Aorta (tissue), 5 donors: ENCODE measurements at places on chromosomes 2 and 18.

DNA sequence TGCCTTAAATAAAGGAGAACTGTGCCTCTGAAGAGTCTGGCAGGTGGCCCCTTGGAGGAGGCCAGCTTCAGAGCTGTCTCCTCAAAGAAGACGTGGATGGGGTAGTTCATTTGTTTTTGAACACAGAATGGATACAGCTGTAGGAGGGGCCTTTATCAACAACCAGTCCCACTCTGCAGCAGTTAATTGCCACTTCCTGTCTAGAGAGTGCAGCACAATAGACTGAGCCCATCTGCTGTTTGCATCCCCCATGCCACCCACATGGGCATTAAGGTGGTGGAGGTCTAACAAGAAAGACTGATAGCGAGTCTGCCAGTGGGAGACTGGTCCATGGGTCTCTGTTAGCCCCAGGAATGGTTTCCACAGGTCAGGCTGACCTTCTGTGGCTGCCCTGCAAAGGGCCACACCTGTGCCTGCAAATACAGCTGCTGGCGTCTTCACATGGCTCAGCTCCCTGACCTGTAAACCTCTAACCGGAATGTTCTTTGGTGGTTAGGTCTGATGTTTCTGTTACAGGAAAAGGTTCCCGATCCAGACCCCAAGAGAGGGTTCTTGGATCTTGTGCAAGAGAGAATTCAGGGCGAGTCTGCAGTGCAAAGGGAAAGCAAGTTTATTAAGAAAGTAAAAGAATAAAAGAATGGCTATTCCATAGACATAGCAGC lies 153.3 kb upstream of the ITGA6 start:
- no peak for DNase-seq

DNA sequence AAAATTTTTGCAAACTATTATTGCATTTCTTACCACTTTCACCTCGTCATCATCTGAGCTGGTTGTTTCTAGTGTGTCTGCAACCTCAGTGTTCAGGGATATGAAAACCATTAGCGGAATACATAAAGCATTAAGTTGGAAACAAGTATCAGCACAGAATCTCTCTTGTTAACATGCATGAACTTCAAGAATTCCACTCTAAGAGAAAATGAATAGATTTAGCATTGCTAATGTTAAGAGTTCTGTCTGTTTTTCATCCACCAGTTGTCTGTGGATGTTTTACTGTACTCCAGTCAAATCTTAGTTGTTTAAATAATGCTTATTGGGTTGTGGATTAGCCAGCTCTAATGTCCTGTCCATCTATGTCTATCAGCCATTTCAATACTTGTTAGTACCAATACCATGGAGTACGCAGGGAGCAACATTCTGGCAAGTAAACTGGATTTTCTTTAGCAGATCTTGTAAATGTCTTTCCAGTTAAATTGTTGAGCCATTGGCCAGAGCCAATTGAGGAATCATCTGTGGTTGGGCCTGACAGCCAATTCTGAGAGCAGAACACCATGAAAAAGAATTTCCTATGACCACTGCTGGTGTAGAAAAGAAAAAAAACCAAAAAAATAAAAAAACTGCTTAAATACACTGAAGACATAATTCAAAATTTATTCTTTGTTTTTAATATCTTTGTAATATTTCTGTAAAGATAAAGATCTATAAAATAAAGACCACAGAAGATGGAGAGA lies 82.5 kb downstream of the SLC8A1 start:
- no peak for DNase-seq

GRCh38 chr2:1448009-1448408 lies 34.7 kb downstream of the TPO start:
- no peak for DNase-seq

- no peak for DNase-seq
These were observed 73.5 kb downstream of the MDH1 start for GRCh38 chr2:63662028-63662804.

DNA sequence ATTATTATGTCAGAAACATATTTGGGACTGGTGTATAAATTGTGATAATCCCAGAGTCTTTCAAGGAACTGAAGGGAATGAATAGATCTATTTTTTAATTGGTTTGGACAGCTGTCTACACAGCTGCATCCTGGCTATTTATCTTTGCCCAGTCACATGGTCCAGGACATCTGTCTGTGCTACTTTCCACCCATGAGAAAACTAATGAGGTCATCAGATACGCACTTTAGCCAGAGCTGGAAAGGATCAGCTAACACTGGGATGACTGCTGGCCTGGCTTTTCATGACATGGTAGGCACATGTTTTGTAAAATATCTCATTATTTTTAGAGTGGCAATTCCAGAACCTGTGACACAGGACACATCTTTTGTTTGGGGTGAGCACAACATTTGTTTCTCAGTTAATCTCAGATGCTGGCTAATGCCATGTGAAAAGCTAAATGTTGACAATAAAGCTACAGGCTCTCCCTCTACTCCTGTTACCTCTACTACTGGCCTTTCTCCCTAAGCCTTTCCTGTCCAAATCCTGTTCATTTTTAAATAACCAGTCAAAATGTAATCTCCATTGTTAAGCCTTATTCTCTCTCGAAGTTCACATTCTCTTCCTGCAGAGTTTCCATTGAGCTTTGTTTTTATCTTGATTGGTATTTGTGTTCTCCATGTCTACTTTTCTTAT lies 500.7 kb downstream of the RIT2 start:
- no peak for DNase-seq

DNA sequence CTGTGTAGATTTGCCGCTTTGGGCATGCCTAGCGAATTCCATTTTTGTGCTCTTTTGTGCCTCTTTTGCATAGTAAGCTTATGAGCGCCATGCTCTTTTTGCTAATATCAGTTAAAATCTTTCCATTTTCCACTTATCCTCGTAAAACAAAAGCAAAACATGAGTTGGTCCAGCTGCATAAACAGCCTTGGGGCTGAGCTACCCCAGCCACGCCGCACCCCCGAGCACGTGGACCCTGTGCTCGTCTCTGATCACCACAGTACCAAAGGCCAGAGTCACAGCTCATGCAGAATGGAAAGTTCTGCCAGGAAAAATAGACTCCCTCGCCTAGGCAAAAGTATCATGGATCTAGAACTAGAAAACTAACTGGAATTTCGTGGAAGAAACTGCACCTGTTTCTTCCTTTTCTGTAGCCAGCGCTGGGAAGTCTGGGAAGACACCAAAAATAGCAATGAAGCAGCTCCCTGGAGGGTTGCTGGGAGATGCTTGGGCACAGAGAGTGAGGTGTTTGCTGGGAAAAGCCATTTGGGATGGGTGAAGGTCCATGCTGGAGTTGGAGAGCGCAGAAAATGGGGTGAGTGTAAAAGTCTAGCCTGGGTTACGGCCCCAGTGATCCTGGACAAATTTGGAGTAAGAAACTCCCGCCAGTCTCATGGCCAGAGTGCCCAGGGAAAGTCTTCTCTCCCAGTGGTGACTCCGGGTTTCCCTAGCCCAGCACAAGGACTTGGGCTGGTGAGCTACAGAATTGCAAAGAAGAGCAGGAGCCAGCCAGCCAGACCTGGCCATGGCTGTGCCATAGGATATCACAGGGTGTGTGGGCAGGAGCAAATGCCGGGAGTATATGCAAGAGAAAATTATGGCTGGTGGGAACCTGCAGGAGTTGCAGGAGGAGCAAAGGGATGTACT lies 218.4 kb downstream of the GBX2 start:
- DNase-seq: peak; percentile 34

- DNase-seq: no peak
These were observed 162.0 kb upstream of the MC4R start for GRCh38 chr18:60534538-60534937.

- DNase-seq: no peak
These were observed 130.9 kb downstream of the NCOA1 start for GRCh38 chr2:24621779-24622538.

DNA sequence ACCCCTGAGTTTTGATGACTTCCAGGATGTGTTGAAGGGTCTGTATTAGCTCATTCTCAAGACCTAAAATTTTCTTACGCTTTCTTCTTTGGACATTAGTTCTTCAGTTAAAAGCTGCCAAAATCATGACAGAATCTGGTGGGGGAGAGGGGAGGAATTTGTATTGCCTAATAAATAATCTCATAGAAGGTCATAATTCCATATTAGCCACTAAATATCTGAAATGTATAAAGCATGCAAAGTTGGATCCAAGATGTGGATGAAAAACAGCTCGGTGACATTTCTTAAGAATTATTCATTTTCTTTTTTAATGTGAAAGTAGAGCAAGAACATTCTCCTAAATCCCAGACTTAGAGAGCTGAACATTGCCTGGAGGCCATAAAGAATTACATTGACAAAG lies 120.1 kb downstream of the MMADHC start:
- DNase-seq: no peak

DNA sequence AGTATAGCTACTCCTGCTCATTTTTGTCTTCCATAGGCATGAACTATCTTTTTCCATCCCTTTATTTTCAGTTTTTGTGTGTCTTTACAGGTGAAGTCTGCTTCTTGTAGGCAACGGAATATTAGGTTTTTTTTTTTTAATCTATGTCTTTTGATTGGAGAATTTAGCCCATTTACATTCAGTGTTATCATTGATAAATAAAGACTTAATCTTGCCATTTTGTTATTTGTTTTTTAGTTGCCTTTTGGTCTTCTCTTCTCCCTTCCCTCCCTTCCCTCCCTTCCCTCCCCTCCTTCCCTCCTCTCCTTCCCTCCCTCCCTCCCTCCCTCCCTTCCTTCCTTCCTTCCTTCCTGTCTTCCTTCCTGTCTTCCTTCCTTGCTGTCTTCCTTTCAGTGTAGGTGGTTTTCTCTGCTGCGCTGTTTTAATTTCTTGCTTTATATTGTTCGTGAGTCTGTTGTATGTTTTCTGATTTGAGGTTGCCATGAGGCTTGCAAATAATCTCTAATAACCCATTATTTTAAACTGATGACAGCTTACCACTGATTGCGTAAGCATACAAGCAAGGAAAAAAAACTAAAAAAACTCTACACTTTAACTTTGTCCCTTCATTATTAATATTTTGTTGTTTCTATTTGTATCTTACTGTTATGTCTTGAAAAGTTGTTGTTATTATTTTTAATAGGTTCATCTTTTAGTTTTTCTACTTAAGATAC lies 353.8 kb downstream of the PARD3B start:
- DNase-seq: no peak

DNA sequence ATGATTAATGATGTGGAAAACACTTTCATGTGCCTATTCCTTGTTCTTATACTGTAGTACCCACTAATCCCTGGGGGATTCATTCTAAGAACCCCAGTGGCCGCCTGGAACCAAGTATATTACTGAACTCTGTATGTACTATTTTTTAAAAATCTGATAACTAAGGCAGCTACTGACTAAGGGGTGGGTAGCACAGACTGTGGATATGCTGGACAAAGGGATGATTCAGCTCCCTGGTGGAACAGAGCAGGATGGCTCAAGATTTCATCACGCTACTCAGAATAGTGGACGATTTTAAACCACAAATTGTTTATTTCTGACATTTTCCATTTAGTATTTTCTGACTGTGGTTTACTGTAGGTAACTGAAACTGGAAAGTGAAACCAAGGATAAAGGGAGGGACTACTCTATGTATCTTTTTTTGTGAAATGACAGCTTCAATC lies 41.8 kb upstream of the CDC42EP3 start:
- no peak for DNase-seq

- no peak for DNase-seq
These were observed 33.8 kb downstream of the PRELID3A start for GRCh38 chr18:12441475-12442034.

DNA sequence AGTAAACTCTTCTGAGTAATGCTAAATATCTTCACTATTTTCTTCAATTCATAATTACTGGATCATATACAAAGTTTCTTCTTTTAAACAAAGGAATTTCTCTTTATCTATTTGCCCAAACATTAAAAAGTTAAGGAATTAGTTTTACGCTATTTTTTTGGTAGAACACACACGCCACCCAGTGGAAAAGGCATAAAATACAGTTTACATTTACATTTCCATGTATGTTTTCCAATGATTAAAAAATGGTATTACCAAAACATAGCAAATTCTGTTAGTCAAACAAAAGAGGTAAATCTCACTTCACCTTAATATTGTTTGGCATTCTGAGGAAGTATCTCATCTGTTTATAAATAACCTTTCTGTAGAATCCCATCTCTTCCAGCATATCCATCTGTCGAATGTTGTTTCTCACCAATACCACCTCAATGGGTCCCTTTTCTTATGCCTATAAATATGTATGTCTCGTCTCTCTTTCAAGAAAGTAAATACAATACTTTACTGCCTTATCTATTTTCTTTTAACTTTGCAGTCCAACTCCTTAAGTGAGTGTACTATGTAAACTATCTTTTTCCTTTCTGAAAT lies 7.2 kb downstream of the BOLL start:
- DNase-seq: no peak

- no peak for DNase-seq
These were observed 32.7 kb upstream of the PRLH start for GRCh38 chr2:237533668-237534161.
